ENCODE measurements at places on chromosomes 1 and 21.

- DNase-seq = no peak
Measured at GRCh38 chr1:225460021-225460736, 32.3 kb upstream of the LBR start.

DNA sequence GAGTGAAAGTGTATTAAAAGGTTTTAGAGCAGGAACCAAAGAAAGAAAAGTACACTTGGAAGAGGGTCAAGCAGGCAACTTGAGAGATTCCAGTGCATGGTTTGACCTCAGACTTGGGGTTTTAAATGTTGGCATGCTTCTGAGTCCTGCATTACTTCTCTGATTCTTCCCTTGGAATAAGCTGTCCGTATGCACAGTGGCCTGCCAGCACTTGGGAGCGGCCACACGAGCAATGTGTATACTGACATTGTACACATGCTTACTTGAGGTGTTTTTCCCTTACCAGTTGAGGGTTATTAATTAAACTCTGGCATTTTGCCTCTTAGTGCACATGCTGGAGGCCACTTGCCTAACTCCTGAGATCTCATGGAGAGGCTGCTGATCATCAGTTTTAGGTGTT lies 786.6 kb upstream of the RGS18 start:
- DNase-seq = no peak

DNA sequence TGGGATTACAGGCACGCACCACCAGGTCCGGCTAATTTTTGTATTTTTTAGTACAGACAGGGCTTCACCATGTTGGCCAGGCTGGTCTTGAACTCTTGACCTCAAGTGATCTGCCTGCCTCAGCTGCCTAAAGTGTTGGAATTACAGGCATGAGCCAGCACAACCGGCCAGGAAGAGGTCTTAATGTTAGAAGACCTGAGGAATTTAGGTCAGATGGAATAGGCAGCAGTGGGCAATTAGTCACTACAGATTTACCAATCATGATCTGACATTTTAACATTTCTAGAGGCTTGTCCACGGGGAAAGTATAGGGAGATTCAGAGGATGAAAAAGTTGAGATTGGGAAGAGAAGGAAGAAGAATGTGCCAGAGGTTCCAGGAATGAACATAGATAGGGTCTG lies 8.9 kb upstream of the APP start:
- DNase-seq = no peak

DNA sequence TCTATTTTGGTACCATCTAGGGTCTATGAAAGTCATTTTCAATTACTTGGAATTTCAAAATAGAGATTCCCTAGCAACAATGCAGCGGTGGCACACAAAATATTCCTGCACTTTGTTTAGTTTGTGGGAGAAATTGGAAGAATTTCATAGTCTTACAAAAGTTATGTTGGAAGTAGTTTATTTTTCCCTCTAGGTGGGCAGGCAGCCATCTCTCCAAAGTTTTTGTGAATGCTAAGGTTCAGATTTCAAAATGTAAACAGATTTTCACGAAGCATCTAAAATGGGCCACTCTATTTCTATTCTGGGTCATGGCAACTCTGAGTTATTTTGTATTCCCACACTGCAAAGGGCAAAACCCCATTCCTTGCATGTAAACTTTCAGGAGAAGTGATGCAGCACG lies 8.0 kb downstream of the SMCP start:
- no peak for DNase-seq

- no peak for DNase-seq
Measured at GRCh38 chr1:115299266-115299665, 38.8 kb downstream of the NGF start.

DNA sequence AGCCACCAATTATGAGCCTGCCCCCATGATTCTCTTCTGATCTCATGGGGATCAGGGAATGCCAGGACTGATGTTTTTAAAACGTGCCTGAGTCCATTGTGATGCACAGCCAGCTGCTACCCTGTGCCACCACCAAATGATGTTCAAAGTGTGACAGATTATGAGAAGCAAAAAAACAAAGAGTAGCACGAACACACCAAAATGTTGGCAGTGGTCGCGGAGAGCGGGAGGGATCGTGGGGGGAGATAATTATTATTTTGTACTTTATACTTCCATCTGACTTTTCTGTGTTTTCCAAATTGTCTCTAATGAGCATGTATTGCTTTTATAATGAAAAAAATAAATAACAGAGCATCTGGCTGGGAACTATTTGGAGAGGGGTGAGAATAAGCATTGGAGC lies 50.5 kb downstream of the EPHB2 start:
- DNase-seq = no peak

DNA sequence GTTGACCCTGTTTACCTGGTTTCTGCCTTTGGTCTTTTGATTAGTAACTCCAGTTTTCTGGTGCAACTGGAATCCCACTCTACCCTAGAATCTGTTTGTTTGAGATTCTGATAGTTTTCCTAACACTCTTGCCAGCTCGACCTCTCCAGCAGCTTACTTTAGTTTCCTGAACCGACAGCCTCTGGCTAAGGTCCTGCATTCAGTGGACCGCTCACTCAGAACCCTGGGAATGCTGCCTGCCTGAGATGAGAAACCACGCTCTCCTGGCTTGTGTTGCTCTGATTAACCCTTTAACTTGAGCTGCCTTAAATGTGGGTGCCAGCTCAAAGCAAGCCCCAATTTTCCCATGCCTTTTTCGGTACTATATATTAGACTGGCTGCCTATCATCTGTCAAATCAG lies 45.3 kb upstream of the SIPA1L2 start:
- DNase-seq = no peak

GRCh38 chr1:41641475-41641814 lies 157.0 kb upstream of the EDN2 start:
- DNase-seq = no peak

- DNase-seq = no peak
Measured at GRCh38 chr21:32248571-32249461, 30.0 kb downstream of the MIS18A start.

DNA sequence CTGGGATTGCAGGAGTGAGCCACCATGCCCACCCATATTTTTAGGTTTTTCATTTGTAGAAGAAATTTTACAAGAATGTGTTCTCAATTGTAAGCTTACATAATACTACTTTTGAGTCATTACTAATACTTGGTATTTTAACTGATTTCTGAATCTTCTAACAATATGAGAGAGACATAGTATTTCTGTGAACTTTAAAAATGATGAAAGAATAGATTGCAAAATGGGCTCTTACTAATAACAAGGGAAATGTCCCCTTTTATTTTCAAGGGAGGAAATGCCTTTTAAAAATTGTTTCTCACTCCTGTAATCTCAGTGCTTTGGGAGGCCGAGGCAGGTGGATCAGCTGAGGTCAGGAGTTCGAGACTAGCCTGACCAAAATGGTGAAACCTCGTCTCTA lies 5.9 kb downstream of the AGO3 start:
- no peak for DNase-seq

DNA sequence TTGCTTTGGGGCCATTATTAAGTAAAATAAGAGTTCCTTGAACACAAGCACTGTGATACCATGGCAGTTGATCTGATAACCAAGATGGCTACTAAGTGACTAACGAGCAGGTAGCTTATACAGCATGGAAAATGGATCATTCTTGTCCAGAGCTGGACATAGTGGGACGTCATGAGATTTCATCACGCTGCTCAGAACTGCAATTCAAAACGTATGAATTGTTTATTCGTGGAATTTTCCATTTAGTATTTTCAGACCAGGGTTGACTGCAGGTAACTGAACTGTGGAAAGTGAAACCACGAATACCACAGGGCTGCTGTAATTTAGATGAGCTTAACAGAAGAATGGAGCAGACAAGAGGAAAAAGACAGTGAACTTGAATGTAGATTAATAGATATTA lies 38.9 kb downstream of the CCDC18 start:
- DNase-seq = no peak

DNA sequence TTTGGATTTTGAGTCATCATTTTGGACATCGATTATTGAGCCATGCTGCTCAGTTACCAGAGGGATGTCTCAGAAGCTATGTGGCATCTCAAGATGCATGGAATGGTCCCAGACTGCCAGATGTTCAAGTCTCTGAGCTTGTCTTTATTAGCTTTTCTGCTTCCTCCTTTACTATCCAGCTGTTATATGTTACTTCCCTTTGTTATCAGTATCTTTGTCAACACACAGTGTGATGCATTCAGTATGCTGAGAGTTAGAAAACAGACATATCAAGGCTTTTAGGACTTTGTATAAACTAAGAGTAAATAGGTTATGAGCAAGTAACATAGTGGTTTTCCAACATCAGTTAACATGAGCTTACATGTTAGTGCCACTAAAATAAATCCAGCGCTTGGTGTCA lies 474.5 kb downstream of the DSCAM start:
- no peak for DNase-seq
